K562 (cell line): ENCODE measurements at places on chromosomes 2 and 18.

DNA sequence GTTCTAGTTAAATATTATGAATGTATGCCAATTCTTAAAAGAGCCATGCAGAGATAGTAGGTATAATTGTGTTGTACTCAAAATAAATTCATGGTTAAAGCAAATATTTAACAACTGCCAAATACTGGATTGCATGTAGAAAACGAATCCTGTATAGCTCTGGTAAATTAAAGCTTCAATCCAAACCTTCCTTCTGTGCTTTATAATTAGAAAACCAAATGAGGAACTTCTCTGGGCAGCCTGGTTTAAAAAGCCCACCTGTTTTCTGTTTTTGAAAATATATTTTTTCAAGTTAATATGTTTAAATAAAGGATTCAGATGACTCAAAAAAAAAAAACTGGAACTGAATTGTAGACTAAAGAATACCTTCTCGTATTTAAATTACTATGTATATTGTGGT lies 48.3 kb upstream of the ITGA4 start:
- no peak for DNase-seq

- no peak for DNase-seq
Observed at GRCh38 chr2:149094217-149095015, 55.9 kb downstream of the LYPD6B start.

DNA sequence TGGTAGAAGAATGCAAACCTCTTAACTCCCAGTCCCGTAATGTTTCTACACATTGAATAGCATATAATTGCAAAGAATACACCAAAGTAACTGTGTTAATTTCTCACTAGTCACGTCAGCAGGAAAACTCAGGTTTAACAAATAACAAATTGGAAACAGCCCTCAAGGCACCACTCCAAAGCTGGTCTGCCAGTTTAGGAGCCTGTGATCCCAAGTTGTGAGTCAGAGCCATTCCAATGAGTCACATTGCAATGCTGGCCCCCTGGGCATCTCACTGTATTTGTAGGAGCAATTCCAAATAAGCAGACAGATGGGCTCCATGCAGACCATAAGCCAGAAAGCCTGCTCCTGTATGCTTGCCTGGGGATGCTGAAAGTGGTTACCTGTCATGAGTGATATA lies 143.2 kb upstream of the SETBP1 start:
- no peak for DNase-seq

- DNase-seq = no peak
Observed at GRCh38 chr18:22831441-22831904, 101.7 kb upstream of the RBBP8 start.

DNA sequence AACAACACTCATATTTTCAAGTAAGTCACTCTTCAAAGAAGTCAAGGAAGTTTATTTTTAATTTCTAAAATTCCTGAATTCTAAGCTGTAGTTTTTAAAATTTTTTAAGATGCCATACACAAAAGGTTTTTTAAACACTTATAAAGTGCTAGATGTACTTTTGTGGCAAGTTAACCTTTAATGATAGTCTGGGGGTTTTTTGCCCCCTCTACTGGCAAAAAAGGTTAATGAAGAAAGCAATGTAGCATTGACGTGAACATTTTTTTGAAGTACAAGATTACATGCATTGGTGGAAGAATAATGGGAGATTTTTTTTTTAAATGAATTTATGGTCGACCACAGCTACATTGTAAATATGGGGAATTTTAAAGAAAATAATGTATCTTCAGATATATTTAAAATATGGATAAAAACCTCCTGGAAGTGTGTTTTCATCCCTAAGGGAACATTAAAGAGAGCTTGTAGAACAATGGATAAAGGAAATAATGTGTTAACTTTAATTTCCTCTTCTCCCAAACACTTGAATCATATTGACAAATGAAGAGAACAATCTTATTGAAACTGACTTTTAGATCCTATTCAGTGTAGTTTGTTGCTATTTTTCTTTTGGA lies 12.6 kb downstream of the ITPRID2 start:
- peak; percentile 47 for DNase-seq

DNA sequence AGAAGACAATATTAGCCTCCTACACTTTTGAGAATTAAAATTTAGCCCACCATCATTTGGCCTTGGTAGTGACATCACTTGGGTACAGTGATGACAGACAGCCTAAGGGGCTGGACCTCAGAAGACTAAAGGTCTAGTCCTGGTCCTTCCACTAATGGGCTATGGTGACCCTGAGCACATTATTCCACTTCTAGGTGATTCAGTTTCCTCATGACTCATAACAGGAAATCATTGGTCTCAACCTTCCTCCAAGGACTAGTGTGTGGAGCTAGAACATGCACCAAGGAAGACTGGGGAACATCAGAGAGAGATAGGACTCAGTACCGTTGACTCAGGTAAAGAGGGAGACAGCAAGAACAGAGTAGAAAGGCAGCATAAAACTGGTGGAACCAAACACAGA lies 64.0 kb downstream of the TFCP2L1 start:
- DNase-seq = no peak

DNA sequence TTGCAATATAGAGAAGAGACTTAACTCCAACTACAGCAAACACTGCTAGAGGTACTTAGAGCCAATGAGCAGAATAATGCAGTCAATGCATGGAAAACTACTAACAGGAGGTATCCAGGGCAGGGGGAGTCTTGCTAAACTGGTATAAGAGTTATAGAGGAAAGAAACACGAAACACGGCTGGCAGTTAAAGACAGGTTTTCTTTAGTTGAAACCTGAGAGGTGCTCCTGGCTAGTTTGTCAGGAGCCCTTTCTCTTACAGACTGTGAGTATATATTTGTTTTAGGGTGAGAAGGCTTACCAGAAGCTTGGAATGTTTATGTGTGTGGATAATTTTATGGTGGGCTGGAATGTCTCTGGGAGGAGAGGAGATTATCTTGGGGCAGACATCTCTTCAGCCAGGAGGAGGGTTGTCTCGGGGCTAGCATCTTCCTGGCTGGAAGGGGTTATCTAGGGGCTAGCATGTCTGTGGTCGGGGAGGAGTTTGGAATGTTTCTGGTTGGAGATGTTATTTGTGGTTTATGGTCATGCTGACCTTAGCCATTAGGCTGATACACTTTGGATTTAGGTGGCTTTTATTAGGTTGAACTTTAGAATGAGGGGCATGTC lies 1048.8 kb downstream of the DPP10 start:
- no peak for DNase-seq

- DNase-seq = no peak
Observed at GRCh38 chr2:181218401-181218821, 238.0 kb downstream of the UBE2E3 start.

GRCh38 chr18:59270689-59271257 lies 2.5 kb downstream of the RAX start:
- no peak for DNase-seq

- DNase-seq = no peak
Observed at GRCh38 chr2:58904095-58904494, 663.0 kb upstream of the FANCL start.

DNA sequence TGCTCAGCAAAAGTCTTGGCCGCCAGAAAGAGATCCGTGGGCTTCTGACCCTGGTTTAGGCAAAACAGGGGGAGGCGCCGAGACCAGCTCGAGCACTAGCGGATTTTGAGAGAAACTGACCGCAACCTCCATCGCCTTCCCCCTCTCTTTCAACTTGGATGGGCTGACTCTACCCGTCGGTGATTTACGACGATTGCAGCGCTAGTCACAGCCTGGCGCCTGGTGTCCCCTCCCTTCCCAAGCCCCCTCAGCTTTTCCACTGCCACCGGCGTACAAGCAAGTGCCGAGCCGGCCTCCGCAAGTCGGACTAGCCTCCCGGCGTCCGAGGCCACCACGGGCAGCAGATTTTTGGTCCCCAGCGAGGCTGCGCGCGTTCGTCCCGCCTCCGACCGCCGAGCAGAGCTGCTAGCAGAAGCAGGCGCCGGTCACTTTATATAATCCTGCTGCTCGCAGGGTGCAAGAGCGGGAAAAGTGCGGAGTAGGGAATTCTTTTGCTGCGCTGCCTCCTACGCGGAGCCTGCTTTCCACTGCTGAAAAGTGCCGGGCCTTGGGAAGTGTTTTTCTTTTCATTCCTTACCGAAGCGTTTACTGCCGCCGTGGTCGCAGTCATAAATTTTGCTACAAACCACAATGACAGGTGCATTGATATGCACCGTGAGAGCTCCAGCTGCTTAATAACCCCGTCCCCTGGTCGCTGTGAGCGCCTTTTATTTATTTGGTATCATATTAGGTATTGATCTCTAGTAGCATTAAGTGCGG lies 7.7 kb downstream of the HOXD3 start:
- no peak for DNase-seq

GRCh38 chr2:186980787-186981550 lies 132.0 kb upstream of the ZSWIM2 start:
- DNase-seq = no peak

GRCh38 chr2:240823449-240824336 lies 3.7 kb upstream of the KIF1A start:
- no peak for DNase-seq

DNA sequence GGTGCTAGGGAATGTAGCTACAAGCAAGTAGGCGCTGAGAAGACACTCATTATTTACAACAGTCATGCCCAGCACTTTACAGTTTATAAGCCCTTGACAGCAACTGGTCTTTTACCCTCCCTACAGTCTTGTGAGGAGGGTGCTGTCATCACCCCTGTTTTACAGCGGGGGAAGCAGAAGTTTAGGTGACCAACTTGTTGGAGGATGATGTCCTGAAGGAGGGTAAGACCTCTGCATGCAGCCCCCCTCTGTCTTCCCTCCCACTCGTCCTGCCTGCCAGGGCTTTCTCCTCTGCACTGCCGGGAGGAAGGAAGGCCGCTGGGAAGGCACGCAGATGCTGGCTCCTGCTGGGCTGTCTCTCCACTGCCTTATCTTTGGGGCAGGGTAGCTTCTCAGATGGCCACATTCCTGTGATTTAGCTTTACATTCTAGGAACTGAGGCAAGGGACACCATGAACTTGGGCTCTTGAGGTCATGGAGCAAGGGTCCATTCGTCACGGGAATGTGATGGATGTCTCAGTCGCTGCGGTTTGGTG lies 972 bp downstream of the IL1R1 start:
- no peak for DNase-seq

DNA sequence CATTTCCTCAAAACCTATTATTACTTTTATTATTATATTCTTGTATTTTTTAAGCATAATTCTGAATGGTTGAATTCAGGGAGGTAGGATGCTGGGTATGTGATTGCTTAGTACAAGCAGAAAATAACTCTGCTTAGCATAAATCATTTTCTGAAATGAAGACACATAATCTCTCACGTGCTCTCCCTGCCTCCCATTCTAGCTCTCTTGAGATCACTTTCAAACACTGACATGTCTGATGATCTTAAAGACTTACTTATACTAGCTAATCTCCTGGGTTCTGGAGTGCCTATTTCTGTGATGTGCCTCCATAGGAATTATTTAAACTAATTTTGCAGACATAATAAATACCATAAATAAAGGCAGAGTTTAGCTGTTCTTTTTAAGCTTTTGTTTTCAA lies 1136.0 kb downstream of the SUCLG1 start:
- DNase-seq = no peak

- DNase-seq = no peak
Observed at GRCh38 chr2:233075966-233076339, 15.8 kb downstream of the INPP5D start.

- no peak for DNase-seq
Observed at GRCh38 chr2:213166109-213166508, 14.7 kb upstream of the IKZF2 start.

DNA sequence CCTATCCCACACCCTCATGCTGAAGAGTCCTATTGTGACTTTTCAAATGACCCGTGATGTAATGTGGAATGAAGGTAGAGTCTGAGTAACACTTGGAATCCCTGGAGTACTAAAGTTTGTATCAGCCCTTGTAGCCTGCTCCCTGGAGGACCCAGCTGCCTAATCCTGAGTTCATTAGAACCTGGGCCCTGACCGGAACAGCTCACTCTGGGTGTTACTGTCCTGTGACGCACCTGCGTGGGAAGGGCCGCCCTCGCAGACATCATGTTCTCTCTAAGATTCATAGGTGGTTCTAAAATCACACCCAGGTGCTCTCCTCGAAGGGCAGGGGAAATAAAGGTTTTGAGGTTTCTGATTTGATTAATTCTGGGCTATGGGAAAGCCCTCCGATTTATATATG lies 62.3 kb downstream of the NCK2 start:
- no peak for DNase-seq

DNA sequence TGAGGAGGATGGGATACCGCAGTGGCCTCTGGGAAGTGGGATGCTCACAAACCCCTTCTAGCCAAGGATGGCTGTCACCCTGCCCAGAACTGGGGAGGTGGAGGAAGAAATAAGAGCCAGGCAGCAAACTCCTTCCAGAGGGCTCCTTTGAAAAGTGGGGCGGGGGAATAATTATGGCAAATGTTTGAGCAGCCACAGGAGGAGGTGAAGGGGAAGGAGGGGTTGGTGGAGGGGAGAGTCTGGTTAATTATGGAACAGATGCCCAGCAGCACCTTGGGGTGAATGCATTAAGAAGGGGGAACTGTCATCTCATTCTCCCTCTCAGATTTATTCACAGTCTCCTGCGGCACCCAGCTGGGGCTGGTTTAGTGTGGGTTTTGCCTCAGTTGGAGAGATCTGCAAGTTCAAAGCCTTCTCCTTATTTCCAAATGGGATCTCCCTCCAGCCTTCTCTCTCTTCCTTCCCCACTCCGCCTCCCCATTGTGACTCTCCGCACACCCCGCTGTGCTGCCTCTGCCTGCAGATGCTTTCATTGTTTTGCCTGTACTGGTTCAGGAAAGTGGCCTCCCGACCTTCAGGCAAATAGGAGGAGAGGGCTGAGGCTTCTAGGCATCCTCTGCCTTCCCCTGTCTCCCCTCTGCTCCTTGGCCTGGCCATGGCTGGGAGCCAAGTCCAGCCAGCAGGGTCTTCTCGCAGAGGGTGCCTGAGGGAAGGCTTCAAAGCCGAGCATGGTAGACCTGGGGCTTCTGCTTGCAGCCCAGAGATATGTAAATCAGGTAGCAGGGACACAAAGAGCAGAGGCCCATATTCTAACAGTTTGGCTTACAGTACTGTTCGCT lies 457.2 kb upstream of the MEX3C start:
- DNase-seq = no peak

GRCh38 chr2:89851583-89851905 lies 1160.1 kb downstream of the RPIA start:
- DNase-seq = no peak

DNA sequence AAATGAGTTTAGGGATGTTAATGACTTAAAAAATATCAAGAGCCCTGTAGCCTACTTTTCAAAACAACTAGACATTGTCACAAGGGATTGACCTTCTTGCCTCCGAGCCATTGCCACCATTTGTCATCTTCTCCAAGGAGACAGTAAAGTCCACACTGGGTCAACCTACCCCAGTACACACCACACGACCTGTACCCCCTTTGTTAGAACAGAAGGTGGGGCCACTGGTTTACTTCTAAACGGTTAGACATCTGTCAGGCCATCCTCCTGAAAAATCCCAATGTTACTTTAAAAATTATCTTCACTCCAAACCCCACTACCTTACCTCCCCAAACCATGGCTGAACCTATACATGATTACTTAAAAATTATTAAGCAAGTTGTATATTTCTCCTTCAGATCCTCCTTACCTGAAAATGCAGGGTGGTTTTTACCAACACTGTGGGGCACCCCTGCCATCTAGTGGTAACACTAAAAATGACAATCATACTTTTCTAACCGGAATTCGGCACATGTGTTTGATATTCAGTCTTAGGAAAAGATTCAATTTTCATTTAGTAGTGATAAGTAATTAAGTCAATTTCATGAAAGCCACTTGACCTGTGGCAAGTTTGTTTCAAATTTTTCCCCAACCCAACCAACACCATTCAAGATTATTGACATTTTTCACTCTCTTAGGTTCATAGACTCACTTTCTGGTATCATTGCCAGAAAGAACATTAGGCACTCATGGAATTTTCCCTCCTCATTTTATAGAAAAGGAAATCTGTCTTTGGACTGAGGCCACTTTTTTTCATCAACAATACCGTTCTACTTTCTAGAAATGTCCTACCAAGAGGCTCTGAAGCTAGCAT lies 265.3 kb upstream of the PKDCC start:
- peak; percentile 43 for DNase-seq
